ENCODE measurements at places on chromosomes 16 and 17. TPM values are rescaled to one million over a fixed set of nuclear protein-coding genes. Genes with fewer than 3 reads are reported as not detected.

DNA sequence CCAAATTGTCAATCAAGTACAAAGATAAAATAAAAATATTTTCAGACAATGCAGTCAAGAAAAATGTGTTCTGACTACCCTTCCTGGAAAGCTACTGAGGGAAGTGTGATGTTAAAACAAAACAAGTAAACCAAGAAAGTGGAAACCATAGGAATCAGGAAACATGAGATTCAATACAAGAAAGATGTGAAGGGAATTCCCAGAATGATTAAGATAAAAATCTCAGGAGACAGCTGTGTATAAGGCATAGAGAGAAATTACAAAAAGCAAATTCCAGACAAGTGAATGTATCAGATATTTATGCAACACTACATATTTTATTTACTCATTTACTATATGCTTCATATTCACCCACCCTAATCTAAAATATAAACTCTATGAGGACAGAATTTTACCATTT lies 32.2 kb downstream of the TRIM37 start:
- H3K36me3 ChIP-seq = peaks cover 39% of the 10 kb centered on the region
- H3K27me3 ChIP-seq = no peaks in the 10 kb centered on the region
- H3K27ac ChIP-seq = no peak overlapping the region
- H3K4me3 ChIP-seq = no peak overlapping the region
- H3K4me1 ChIP-seq = no peaks in the 10 kb centered on the region
- no peak for DNase-seq

GRCh38 chr17:69320210-69320907 lies 6.6 kb downstream of the ABCA5 start:
- peaks cover 39% of the 10 kb centered on the region for H3K4me1 ChIP-seq
- peak overlapping the region; percentile 8 for H3K4me3 ChIP-seq
- H3K27me3 ChIP-seq = peaks cover 12% of the 10 kb centered on the region
- DNase-seq = no peak
- H3K36me3 ChIP-seq = no peaks in the 10 kb centered on the region

DNA sequence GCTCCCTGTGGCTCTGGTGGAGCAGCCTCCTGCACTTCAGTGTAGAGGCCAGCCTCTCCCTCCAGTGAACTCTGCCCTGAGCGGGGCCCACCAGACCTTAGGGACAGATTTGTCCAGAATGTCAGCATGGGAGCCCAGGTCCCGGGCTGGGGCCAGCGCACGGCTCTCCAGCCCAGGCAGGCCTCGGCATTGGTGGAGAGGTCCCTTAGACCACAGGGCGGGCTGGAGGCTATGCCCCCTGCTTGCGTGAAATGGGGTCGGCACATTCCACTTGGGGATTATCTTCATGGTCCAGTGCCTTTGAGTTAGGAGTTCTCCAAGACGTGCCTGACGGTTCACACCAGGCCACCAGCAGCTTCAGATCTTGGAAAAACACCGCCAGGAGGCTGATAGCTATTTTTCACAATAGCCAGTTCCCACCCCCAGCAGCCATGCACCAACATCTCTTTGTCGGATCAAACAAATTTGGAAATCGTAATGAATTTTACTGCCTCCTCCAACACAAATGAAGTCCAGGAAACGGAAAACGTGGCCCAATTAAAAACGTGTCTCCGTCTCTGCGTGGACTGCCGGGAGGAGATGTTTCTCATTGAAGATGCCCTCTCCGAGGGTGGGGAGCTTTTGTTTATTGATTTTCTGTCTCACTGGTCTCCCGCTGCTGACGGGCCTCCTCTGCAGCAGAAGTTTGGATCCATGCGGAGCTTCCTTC lies 110.0 kb upstream of the CIBAR2 start:
- H3K4me3 ChIP-seq = no peak overlapping the region
- no peak overlapping the region for H3K27ac ChIP-seq
- H3K27me3 ChIP-seq = no peaks in the 10 kb centered on the region
- H3K4me1 ChIP-seq = peaks cover 10% of the 10 kb centered on the region
- DNase-seq = no peak

ERN2 gene
- total RNA-seq = 0.97 TPM

ABCA6 gene
- not detected for total RNA-seq

- H3K27ac ChIP-seq = no peak overlapping the region
- no peak overlapping the region for H3K4me3 ChIP-seq
- H3K36me3 ChIP-seq = no peaks in the 10 kb centered on the region
- no peaks in the 10 kb centered on the region for H3K27me3 ChIP-seq
- peaks cover 74% of the 10 kb centered on the region for H3K4me1 ChIP-seq
Observed at GRCh38 chr17:46125831-46126230, 67.4 kb downstream of the KANSL1 start.

DNA sequence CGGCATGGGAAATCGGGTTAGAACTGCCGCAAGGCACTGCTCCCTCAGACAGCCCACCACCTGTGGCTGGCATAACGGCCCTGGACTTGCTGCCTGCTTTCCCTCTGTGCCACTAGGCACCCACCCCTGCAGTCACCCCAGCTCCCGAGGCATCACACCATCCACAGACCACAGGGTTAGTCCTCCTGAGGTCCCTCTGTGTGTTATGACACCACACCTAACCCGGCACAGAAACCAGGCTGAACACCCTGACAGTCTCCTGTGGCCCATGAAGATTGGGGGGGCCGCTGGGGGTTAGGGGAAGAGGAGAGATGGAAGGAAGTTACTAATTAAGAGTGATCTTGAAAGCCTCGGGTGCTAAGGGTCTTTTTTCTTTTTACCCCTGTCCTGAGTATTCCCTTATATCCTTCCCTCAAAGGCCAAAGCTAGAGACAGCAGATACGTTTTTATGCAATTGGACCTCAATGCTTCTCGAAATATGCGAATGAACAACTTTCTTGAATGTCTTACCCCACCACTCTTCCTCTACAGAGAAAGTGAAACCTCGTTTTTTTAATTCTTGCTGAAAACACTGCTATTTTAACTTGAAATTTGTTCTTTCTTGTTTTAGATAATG lies 7.0 kb downstream of the CYTH1 start:
- H3K36me3 ChIP-seq = no peaks in the 10 kb centered on the region
- no peaks in the 10 kb centered on the region for H3K27me3 ChIP-seq
- H3K4me3 ChIP-seq = no peak overlapping the region
- DNase-seq = no peak
- H3K27ac ChIP-seq = no peak overlapping the region
- H3K4me1 ChIP-seq = no peaks in the 10 kb centered on the region

IL21R gene
- 2.6 TPM for total RNA-seq

SMIM5 gene
- total RNA-seq = not detected

DNA sequence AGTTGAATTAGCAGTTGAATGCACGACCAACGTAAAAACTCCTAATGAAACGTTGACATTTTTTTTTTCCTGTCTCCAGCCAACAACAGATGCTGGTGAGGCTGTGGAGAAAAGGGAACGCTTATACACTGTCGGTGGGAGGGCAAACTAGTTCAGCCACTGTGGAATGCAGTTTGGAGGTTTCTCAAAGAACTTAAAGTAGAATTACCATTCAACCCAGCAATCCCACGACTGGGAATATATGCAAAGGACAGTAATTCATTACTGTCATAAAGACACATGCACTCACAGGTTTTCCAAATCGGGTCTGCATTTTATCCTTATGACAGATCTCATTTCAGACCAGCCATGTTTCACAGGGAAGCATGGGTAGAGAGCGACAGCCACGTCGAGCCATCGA lies 3.5 kb upstream of the WFDC1 start:
- no peak overlapping the region for H3K27ac ChIP-seq
- H3K36me3 ChIP-seq = no peaks in the 10 kb centered on the region
- H3K4me3 ChIP-seq = no peak overlapping the region
- peaks cover 29% of the 10 kb centered on the region for H3K4me1 ChIP-seq
- no peak for DNase-seq
- H3K27me3 ChIP-seq = no peaks in the 10 kb centered on the region

NQO1 gene
- total RNA-seq = 75.9 TPM

- H3K4me3 ChIP-seq = no peak overlapping the region
- H3K27ac ChIP-seq = no peak overlapping the region
- no peaks in the 10 kb centered on the region for H3K27me3 ChIP-seq
- H3K4me1 ChIP-seq = 0 out of 2 replicates have a peak, but pooled peaks cover 4% of the 10 kb centered on the region
- peaks cover 5% of the 10 kb centered on the region for H3K36me3 ChIP-seq
Observed at GRCh38 chr16:23160082-23160481, 10.8 kb upstream of the USP31 start.

RASL10B gene
- 23.1 TPM for total RNA-seq

GRCh38 chr16:12674071-12674470 lies 129.6 kb downstream of the CPPED1 start:
- no peak overlapping the region for H3K27ac ChIP-seq
- H3K4me1 ChIP-seq = no peaks in the 10 kb centered on the region
- no peak for DNase-seq

DNA sequence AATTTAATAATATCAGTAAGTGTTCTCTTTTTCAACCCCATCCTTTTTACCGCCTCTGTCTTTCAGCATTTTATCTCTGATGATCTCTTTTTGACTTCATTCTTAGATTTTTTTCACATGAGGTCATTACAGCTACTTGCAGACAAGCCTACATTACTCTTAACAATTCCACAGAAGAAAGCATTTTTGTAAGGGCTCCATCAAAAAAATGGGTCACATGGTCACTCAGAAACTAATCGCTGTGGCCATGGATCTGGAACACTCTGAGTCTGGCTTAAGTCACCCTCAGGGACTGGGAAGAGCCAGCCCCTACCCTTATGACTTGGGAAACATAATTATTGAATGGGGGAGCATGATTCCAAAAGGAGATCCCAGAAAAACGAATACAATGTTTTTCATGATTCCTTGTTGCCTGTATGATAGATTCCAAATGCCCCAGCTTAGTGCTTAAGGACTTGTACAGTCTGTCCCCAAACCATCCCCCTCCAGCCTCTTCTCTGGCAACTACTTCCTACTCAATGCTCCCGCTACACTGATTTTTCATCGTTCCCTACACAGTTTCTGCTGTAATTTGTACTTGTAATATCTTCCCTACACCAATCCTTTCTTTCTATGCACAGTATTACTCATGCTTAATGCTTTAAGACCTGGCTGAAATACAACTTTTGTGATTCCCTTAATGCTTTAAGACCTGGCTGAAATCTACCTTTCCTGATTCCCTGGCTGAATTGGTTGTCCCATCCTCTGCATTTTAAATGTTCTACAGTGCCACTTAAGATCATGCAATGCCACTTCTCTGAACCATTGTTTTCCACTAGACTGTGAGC lies 457.8 kb downstream of the HS3ST4 start:
- no peak for DNase-seq
- H3K4me1 ChIP-seq = no peaks in the 10 kb centered on the region
- H3K27me3 ChIP-seq = no peaks in the 10 kb centered on the region
- H3K36me3 ChIP-seq = no peaks in the 10 kb centered on the region

DNA sequence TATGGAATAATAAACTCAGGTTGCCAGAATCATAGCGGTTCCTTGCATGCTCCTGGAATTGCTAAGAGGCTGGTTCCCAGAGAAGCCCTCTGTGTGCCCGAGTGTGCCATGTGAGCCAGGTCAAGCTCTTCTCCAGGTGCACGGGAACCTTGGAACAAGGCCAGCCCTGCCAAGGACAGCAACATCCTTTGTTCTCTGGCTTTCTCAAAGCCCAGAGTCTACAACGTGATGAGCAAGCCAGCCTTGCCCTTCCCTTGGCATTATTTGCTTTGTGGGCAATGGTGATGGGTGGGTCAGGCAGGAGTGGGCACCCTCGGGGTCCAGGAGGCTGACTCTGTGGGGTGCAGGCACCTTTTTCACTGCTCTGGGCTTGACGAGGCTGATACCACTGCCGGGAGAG lies 14.2 kb upstream of the SEC14L1 start:
- no peak overlapping the region for H3K4me3 ChIP-seq
- no peak overlapping the region for H3K27ac ChIP-seq
- no peaks in the 10 kb centered on the region for H3K36me3 ChIP-seq
- H3K27me3 ChIP-seq = no peaks in the 10 kb centered on the region
- H3K4me1 ChIP-seq = no peaks in the 10 kb centered on the region

DNA sequence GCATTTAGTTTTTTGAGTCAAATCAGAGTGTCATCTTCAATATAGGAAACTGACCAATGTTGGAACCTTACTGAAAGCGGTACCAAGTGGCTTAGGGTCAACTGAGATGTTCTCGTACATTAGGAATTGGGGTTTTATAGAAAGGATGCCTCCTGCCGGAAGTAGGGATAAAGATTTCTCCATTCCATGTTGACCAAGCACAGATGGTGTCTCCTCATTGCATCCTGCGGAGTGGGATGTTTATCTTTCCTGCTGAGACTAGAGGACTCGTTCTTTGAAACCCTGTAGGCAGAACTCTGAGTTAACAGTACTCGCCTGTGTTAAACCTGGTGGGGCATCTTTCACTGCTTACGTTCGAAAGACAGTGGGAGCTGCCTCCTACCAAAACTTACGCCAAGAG lies 1.4 kb downstream of the SHISA6 start:
- no peaks in the 10 kb centered on the region for H3K4me1 ChIP-seq
- no peak overlapping the region for H3K4me3 ChIP-seq
- H3K36me3 ChIP-seq = no peaks in the 10 kb centered on the region
- no peak overlapping the region for H3K27ac ChIP-seq
- DNase-seq = no peak

GPRC5B gene
- 82.5 TPM for total RNA-seq

DNA sequence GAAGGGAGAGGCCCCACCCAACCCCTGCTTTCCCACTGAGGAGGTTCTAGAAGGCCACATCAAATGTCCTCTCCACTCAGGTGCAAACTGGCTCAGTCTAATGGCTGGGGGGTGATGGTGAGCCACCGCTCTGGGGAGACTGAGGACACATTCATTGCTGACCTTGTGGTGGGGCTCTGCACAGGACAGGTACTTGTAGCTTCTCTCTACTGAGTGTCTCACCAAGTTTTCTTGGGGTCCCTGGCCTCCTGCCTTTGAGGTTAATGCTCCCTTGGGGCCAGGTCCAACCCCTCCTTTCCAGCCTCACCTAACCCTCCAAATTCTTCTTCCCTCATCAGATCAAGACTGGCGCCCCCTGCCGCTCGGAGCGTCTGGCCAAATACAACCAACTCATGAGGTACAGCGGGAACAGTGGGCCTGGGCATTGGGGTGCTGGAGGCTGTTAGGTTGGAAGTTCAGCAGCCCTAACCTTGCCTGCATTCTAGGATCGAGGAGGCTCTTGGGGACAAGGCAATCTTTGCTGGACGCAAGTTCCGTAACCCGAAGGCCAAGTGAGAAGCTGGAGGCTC lies 5.7 kb downstream of the ENO3 start:
- peaks cover 20% of the 10 kb centered on the region for H3K4me1 ChIP-seq
- no peaks in the 10 kb centered on the region for H3K36me3 ChIP-seq
- no peaks in the 10 kb centered on the region for H3K27me3 ChIP-seq
- H3K27ac ChIP-seq = no peak overlapping the region
- H3K4me3 ChIP-seq = no peak overlapping the region

DNA sequence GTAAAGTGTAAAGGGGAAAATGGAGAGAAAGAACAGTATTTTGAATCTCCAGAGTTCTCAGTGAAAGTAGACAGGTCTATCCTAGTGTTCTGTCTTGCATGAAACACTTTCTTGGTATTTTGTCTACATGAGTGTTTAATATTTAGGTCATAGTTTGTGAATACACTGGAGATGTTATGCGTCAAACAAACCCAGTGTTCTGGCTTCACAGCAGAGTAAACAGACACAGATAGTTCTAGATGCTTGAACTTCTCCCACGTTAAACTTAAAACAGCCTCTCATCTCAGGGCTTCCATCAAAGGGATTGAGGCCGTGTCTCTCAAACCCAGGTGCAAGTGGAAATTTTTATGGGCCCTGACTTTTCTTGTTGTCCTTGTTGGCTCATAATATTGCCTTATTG lies 48.3 kb downstream of the RBFOX1 start:
- H3K4me3 ChIP-seq = no peak overlapping the region
- H3K27me3 ChIP-seq = no peaks in the 10 kb centered on the region
- DNase-seq = no peak
- no peak overlapping the region for H3K27ac ChIP-seq

GRCh38 chr17:752620-753219 lies 656 bp upstream of the GEMIN4 start:
- peaks cover 6% of the 10 kb centered on the region for H3K4me1 ChIP-seq
- peak overlapping the region; percentile 84 for H3K27ac ChIP-seq
- peak overlapping the region; percentile 96 for H3K4me3 ChIP-seq
- DNase-seq = peak; percentile 69
- no peaks in the 10 kb centered on the region for H3K27me3 ChIP-seq
